ENCODE measurements at places on chromosomes 5 and 9. TPM values are rescaled to one million over a fixed set of nuclear protein-coding genes. Genes with fewer than 3 reads are reported as not detected.

PCAT7 gene
- not detected for total RNA-seq

FAM169A gene
- total RNA-seq, result 2.7 TPM

SLC34A1 gene
- total RNA-seq, result not detected

MARCOL gene
- total RNA-seq, result not detected

F12 gene
- 1.7 TPM for total RNA-seq

PCDHGA10 gene
- total RNA-seq, result 4.7 TPM

CLIC3 gene
- 0.27 TPM for total RNA-seq

SHOC1 gene
- total RNA-seq, result not detected

PCDHGB3 gene
- total RNA-seq, result 2.9 TPM

PPP3R2 gene
- not detected for total RNA-seq

PCDHAC2 gene
- total RNA-seq, result 1.8 TPM

NOXA1 gene
- 0.29 TPM for total RNA-seq

DRD1 gene
- total RNA-seq, result not detected

SLC6A7 gene
- not detected for total RNA-seq

RGS7BP gene
- 16.2 TPM for total RNA-seq

AHRR gene
- 6.8 TPM for total RNA-seq

TEX10 gene
- 37.4 TPM for total RNA-seq

VCAN gene
- total RNA-seq, result 0.57 TPM

CDK5RAP2 gene
- 35.5 TPM for total RNA-seq

RMND5B gene
- 36.3 TPM for total RNA-seq

IFNA13 gene
- not detected for total RNA-seq

MIER3 gene
- 50.2 TPM for total RNA-seq

SHB gene
- 18.5 TPM for total RNA-seq

TSSK1B gene
- not detected for total RNA-seq

SPINK13 gene
- not detected for total RNA-seq

EEIG1 gene
- 8.2 TPM for total RNA-seq

LPAR1 gene
- under 0.01 TPM for total RNA-seq

RPL37 gene
- 319 TPM for total RNA-seq

LHFPL2 gene
- 64.5 TPM for total RNA-seq

ZNG1F gene
- total RNA-seq, result 8.9 TPM

FBP2 gene
- not detected for total RNA-seq

ANKRD31 gene
- 0.07 TPM for total RNA-seq

OLFML2A gene
- not detected for total RNA-seq

KCNV2 gene
- not detected for total RNA-seq

F2RL2 gene
- total RNA-seq, result 0.80 TPM

KIF24 gene
- total RNA-seq, result 7.3 TPM

C5orf58 gene
- total RNA-seq, result not detected

CARD19 gene
- total RNA-seq, result 68.4 TPM

C5orf24 gene
- total RNA-seq, result 79.9 TPM

KIF4B gene
- total RNA-seq, result 0.29 TPM

LCN2 gene
- not detected for total RNA-seq

MEF2C gene
- 63.5 TPM for total RNA-seq

PHF24 gene
- total RNA-seq, result not detected

TBCA gene
- total RNA-seq, result 195 TPM

CARD9 gene
- 0.40 TPM for total RNA-seq

FOXD4 gene
- total RNA-seq, result 0.27 TPM

Data from thoracic aorta endothelial cell (primary cell).